ENCODE measurements at places on chromosomes 16 and 17. TPM values are rescaled to one million over a fixed set of nuclear protein-coding genes. Genes with fewer than 3 reads are reported as not detected.

Gene KPNA2
- 11.4 TPM for total RNA-seq

Gene MPO
- total RNA-seq = 0.38 TPM

Gene RNF213
- total RNA-seq = 42.0 TPM

Gene MYLK3
- 37.2 TPM for total RNA-seq

DNA sequence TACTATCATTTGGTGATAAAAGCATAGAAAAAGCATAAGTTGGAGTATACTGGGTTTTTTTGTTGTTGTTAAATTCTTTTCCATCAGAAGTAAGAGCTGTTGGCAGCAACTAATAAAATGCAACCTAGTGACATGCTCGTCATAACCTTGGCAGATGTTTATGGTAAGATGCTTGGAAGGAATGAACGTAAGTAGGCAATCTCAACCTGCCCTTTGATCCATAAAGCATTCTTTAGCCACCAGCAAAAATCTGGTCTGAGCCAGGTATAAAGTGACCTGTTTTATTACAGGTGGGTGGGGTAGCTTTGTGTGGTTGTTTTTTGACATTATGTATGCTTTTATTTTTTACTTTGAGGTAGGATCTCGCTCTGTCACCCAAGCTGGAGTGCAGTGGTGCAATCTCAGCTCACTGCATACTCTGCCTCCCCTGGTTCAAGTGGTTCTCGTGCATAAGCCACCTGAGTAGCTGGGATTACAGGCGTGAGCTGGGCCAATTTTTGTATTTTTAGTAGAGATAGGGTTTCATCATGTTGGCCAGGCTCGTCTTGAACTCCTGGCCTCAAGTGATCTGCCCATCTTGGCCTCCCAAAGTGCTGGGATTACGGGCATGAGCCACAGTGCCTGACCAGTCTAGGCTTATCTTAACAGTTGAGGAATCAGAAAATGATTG is 22.0 kb downstream of the WSB1 start:
- peaks cover 73% of the 10 kb centered on the region for H3K36me3 ChIP-seq
- H3K4me1 ChIP-seq = peaks cover 35% of the 10 kb centered on the region
- no peak overlapping the region for H3K4me3 ChIP-seq
- DNase-seq = no peak
- peak overlapping the region; percentile 76 for H3K27ac ChIP-seq

- no peaks in the 10 kb centered on the region for H3K4me1 ChIP-seq
- no peak for DNase-seq
- H3K27ac ChIP-seq = no peak overlapping the region
- H3K4me3 ChIP-seq = no peak overlapping the region
Observed at GRCh38 chr16:65667011-65667578, 545.2 kb upstream of the CDH11 start.

DNA sequence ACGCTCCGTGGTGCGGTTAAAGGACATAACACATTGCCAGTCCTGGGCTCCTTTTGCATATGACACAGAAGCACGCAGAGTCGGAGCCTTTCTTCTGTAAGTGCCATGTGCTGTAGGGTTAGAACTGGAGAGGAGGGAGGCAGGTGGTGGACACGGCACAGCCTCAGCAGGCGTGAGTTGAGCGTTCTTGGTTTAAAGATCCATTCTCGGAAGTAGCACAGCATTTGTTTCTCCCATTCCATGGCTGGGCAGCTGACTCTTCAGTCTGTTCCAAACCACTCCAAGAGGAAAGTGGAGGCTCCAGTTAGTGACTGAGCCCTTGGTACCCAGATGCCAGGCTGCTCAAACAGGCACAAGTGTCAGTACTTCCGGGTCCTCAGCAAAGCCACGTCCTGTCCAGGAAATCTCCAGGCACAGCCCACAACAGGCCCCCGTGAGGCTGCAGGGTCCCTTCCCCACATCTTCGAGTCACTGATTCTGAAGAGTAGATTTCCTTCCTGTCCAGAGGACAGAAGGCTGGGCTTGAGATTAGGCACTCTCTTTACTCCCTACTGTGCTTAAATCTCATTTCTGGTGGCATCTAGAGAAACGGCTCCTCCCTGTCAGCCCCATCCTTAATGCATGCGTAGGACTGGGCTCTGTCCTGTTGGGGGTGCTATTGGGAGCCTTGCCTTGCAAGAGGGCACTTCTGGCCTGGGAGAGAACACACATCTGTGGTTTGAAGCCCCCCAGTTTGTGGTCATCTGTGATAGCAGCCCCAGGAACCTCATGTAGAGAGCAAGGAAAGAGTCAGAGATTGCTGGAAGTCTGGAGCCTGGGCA is 39.6 kb upstream of the NAT9 start:
- no peaks in the 10 kb centered on the region for H3K4me1 ChIP-seq
- H3K4me3 ChIP-seq = no peak overlapping the region
- no peaks in the 10 kb centered on the region for H3K27me3 ChIP-seq

DNA sequence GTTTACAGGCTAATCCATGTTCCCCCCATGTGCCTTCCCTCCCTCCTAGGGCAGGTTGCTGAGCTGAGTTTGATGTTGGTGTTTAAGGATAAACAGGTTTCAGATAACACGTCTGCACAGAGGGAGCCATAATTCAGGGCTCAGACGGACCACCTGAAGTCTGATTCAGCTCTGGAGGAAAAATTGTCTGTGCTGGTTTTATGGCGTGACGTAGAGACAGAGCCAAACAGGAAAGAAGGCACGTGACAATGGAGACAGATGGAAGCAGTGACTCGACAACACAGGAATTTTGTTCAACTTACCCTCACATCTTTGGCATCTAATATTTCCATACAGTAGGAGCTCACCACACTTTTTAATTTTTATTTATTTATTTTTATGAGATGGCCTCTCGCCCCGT is 10.7 kb upstream of the USP10 start:
- H3K36me3 ChIP-seq = no peaks in the 10 kb centered on the region
- H3K4me3 ChIP-seq = no peak overlapping the region
- no peaks in the 10 kb centered on the region for H3K4me1 ChIP-seq
- no peaks in the 10 kb centered on the region for H3K27me3 ChIP-seq
- DNase-seq = no peak

DNA sequence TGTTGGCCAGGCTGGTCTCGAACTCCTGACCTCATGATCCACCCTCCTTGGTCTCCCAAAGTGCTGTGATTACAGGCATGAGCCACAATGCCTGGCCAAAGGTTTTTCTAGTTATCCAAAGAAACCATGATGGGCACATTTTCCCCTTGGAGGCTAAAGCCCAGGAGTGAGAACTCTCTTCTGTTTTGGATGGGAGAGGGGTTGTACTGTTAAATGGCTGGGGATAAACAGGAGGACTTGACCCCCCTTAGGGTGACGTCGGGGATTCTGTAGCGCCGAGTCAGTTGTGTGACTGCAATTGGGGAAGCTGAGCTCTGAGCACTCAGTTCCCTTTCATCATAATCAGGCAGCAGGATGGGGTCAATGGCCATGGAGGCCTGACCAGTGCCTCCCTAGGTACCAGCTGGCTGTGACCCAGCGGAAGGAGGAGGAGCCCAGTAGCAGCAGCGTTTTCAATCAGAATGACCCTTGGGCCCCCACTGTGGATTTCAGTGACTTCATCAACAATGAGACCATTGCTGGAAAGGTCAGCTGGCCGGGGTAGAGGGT is 4.1 kb downstream of the AOC3 start:
- H3K4me1 ChIP-seq = no peaks in the 10 kb centered on the region
- H3K4me3 ChIP-seq = peak overlapping the region; percentile 11
- no peaks in the 10 kb centered on the region for H3K27me3 ChIP-seq
- no peaks in the 10 kb centered on the region for H3K36me3 ChIP-seq
- no peak for DNase-seq

DNA sequence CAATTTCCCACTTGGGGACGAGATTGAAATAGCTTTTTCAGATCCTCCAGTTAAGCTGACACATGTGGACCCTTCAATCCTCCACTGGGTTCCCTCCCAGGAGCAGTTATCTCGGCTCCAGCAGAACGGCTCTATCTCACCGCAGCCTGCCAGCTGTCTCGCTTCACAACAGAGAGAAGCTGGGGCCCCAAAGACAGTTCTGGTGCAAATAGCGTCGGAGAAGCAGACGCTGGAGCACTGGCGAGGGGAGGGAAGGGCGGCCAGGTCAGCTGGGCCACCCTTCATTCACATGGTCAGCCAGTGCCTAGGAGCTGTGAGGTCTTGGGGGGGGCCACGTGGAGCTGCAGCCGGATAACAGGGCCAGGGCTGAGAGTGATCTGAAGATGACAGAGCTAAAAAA is 141.3 kb upstream of the SDK2 start:
- peaks cover 44% of the 10 kb centered on the region for H3K27me3 ChIP-seq
- no peak overlapping the region for H3K27ac ChIP-seq
- no peaks in the 10 kb centered on the region for H3K4me1 ChIP-seq
- no peaks in the 10 kb centered on the region for H3K36me3 ChIP-seq
- DNase-seq = no peak
- no peak overlapping the region for H3K4me3 ChIP-seq

DNA sequence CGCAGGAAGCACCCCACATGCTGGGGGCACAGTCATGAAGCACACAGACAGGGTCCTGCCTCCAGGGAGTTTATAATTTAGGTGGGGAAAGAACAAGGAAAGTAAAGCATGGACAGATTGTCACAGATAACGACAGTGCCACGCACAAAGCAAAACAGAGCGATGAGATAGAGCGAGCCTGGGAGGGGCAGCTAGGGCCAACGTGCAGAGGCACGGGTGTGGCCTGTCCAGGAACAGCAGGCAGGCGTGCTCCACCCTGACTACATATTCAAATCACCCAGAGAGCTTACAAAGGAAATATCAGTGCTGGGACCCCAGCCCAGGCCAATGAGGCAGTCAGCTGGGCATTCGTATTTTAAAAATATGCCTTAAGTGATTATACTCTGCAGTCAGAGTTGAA is 16.8 kb downstream of the LGALS9 start:
- H3K4me3 ChIP-seq = no peak overlapping the region
- H3K27ac ChIP-seq = no peak overlapping the region
- no peaks in the 10 kb centered on the region for H3K36me3 ChIP-seq
- no peaks in the 10 kb centered on the region for H3K27me3 ChIP-seq
- DNase-seq = no peak

- H3K4me1 ChIP-seq = peaks cover 7% of the 10 kb centered on the region
- no peaks in the 10 kb centered on the region for H3K27me3 ChIP-seq
- peaks cover 10% of the 10 kb centered on the region for H3K36me3 ChIP-seq
- no peak for DNase-seq
Observed at GRCh38 chr16:11696266-11697012, 28.2 kb downstream of the SNN start.

DNA sequence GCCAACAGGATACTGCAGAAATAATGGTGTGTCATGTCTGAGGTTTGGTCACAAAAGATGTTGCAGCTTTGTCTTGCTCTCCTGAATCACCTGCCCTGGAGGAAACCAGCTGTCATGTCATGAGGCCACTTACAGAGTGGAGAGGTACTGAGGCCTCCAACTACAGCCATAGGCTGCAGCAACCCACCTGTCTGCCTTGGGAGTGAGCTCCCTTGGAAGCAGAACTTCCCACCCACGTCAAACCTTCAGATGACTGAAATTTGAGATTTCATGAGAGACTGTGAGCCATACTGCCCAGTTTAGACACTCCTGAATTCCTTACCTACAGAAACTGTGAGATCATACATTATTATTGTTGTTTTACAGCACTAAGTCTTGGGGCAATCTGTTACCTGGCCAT is 475.9 kb downstream of the HS3ST3B1 start:
- no peaks in the 10 kb centered on the region for H3K4me1 ChIP-seq
- no peaks in the 10 kb centered on the region for H3K27me3 ChIP-seq
- H3K27ac ChIP-seq = no peak overlapping the region

GRCh38 chr16:88956546-88957432 is 20.2 kb downstream of the CBFA2T3 start:
- H3K27me3 ChIP-seq = no peaks in the 10 kb centered on the region
- no peaks in the 10 kb centered on the region for H3K4me1 ChIP-seq
- no peaks in the 10 kb centered on the region for H3K36me3 ChIP-seq
- no peak overlapping the region for H3K27ac ChIP-seq
- H3K4me3 ChIP-seq = no peak overlapping the region
- peak; percentile 52 for DNase-seq

DNA sequence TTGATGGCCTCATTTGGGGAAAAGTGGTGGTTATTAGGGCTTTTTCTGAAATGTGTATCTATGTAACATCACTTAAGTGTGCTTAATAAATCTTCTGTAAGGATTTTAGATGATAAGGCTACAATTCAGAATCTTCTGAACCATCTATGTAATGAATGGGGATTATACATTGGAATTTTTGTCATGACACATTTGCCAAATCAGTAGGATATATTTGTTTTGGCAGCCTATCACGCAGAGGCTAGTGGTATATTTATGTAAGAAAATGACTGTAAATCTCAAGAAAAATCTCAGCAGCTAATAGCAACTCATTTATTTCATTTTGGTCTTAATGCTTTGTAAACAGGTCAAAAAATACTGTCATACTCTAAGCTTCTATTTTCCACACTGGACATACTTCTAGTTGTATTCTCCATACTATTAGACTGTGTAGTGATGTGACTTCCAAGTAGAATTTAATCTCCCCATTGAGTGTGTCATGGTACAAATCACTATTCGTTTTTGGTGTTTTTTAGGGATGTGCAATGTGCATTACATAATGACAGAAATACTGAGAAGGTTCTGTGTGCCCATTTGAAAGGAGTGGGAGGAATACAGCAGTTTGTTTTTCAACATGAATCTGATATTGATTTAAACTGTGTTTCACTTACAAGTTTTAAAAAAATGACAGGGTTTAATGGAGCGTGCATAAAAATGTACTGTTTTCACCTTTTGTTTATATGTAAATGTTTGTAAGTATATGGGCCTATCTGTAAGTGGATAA is 29.2 kb downstream of the CLUH start:
- no peak overlapping the region for H3K4me3 ChIP-seq
- peaks cover 18% of the 10 kb centered on the region for H3K4me1 ChIP-seq
- no peaks in the 10 kb centered on the region for H3K27me3 ChIP-seq

DNA sequence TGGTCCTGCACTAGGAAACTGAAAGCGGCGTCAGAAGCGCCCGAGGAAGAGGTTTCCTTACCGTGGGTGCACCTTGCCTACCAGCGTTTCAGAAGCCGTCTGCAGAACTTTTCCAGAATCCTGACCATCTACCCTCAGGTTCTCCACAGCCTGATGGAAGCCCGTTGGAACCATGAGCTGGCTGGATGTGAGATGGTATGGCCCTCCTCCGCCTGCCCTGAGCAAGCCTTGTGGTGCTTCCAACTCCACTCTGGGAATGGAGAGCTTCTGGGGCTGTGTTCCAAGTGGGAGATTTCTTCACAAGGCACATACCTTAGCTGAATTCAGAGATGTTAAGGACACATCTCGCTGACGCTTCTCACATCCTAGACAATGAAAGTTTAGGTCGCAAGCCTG is 51.8 kb upstream of the ENDOV start:
- H3K36me3 ChIP-seq = peaks cover 98% of the 10 kb centered on the region
- H3K4me3 ChIP-seq = no peak overlapping the region
- H3K27me3 ChIP-seq = no peaks in the 10 kb centered on the region
- no peak for DNase-seq
- H3K27ac ChIP-seq = no peak overlapping the region

- no peak overlapping the region for H3K27ac ChIP-seq
- no peak overlapping the region for H3K4me3 ChIP-seq
- peaks cover 10% of the 10 kb centered on the region for H3K4me1 ChIP-seq
- H3K36me3 ChIP-seq = no peaks in the 10 kb centered on the region
- H3K27me3 ChIP-seq = no peaks in the 10 kb centered on the region
Observed at GRCh38 chr17:74758848-74759168, 10.4 kb downstream of the NHERF1 start.

All from psoas muscle (tissue), 8 donors.